Ascending aorta (tissue), 2 donors: ENCODE measurements at places on chromosomes 1 and 21. TPM values are rescaled to one million over a fixed set of nuclear protein-coding genes. Genes with fewer than 3 reads are reported as not detected.

DNA sequence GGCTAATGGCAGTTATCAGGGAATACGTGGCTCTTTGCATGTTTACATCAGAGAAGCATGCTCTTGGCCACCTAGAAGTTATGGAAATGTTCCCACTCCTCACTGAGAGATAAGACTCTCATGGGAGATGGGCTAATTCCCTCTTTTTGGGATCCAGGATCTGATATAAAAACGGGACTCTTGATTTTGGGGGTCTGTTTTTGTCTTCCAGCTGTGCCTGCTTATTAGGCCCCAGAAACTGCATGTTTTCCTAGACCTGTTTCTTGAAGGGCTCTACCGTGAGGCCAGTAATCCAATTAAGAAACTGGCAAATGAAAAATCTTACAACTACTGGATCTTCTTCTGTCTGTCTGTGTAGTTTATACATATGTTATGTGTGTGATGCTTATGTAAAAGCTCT, 47.0 kb upstream of the PTCH2 start:
- H3K27ac ChIP-seq, result no peak overlapping the region
- no peaks in the 10 kb centered on the region for H3K27me3 ChIP-seq
- H3K36me3 ChIP-seq, result no peaks in the 10 kb centered on the region
- DNase-seq, result no peak

- H3K36me3 ChIP-seq, result peaks cover 71% of the 10 kb centered on the region
- no peak overlapping the region for H3K4me3 ChIP-seq
- DNase-seq, result no peak
- peaks cover 20% of the 10 kb centered on the region for H3K4me1 ChIP-seq
Measured at GRCh38 chr1:26888231-26888630, 1.9 kb downstream of the GPN2 start.

GRCh38 chr1:70517444-70517843, 106.4 kb downstream of the CTH start:
- DNase-seq, result no peak
- no peaks in the 10 kb centered on the region for H3K36me3 ChIP-seq
- no peaks in the 10 kb centered on the region for H3K4me1 ChIP-seq
- H3K27me3 ChIP-seq, result no peaks in the 10 kb centered on the region
- H3K27ac ChIP-seq, result no peak overlapping the region

- H3K27ac ChIP-seq, result no peak overlapping the region
- no peak for DNase-seq
- no peak overlapping the region for H3K4me3 ChIP-seq
Measured at GRCh38 chr1:91345395-91346005, 59.1 kb downstream of the HFM1 start.

- no peak for DNase-seq
- H3K4me3 ChIP-seq, result no peak overlapping the region
- no peaks in the 10 kb centered on the region for H3K4me1 ChIP-seq
- H3K36me3 ChIP-seq, result no peaks in the 10 kb centered on the region
Measured at GRCh38 chr1:2000432-2000831, 3.2 kb downstream of the CFAP74 start.

DNA sequence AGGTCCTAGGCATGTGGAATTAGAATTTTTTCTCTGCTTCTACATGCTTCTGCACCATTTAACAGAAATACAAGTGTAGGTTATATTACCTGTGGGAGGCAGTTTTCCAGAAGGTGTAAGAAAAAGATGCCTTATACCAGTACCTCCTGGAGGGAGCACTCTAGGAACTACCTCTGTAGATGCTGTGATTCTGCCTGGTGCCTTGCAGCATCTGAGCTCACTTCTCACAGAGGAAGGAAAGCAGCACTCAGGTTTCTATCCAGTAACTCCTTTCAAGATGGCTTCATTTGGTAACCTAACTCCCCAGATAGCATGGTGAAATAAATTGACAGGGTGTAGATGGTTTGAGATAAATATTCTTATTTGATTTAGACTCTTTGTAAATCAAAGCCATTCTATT, 50.3 kb downstream of the GIPC2 start:
- H3K27ac ChIP-seq, result no peak overlapping the region
- no peak overlapping the region for H3K4me3 ChIP-seq
- H3K36me3 ChIP-seq, result no peaks in the 10 kb centered on the region
- DNase-seq, result no peak

DNA sequence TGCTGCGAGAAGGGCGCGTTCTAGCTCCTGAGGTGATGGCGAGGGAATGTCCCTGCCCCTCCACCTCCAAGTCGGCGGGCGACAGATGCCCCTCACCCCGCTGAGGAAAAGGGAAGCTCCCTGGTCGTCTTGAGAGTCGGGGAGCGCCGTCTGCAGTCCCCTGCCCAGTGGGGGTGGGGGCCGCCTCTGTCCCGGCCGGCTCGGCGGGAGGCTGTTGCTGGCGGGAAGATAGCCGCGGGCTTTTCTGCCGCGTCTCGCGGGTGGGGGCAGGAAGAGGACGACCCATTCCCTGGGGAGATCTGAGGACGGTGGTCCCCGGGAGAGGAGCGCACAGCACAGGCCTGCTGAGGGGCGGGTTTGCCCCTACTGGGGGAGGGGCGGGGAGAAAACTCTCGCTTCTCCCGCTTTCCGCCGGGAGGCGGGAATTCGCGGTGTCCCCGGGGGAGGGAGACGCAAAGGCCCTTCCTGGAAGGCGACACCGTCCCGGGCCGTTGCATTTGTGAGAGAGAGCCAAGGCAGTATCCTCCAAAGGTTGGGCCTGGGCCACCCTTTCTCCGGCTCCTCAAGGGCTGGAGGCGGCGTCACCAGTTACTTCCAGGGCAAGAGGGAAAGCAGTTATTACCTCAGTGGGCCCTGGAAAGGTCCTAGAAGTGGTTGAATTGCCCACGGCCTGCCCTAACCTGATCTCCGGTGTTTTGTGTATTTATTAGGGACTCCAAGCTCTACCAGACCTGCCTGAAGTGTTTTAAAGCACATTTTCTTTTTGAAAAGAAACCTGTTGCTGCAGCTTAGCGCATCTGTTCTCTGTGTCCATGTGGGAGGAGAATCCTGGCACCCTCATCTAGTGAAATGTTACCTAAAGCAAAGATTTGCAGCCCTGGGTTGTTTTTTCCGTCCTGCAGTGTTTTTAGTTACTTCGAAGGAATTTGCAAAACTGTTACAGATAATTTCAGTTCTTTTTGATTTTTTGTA, 648 bp downstream of the S100PBP start:
- DNase-seq, result peak; percentile 88
- H3K4me1 ChIP-seq, result peaks cover 11% of the 10 kb centered on the region

DNA sequence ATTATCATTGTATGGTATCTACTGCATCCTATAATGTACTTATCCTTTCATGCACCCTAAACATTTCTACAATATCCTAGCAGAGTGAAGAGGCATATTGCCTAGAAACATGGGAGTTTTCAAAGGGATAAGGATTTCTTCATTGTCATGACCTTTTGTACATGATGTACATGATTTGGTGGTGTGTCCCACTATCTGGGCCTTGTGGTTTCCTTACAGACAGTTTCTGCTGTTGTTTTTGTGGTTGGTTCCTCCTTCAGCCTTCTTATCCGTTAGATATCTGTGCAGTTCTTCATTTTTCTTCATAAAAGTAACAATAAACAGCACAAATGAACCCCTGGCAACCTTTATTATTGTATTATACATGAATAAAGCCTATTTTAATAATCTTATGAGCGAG, 70.4 kb upstream of the BACH1 start:
- H3K27ac ChIP-seq, result no peak overlapping the region
- no peak for DNase-seq
- peaks cover 2% of the 10 kb centered on the region for H3K4me1 ChIP-seq
- H3K4me3 ChIP-seq, result no peak overlapping the region
- H3K27me3 ChIP-seq, result no peaks in the 10 kb centered on the region
- no peaks in the 10 kb centered on the region for H3K36me3 ChIP-seq

DNA sequence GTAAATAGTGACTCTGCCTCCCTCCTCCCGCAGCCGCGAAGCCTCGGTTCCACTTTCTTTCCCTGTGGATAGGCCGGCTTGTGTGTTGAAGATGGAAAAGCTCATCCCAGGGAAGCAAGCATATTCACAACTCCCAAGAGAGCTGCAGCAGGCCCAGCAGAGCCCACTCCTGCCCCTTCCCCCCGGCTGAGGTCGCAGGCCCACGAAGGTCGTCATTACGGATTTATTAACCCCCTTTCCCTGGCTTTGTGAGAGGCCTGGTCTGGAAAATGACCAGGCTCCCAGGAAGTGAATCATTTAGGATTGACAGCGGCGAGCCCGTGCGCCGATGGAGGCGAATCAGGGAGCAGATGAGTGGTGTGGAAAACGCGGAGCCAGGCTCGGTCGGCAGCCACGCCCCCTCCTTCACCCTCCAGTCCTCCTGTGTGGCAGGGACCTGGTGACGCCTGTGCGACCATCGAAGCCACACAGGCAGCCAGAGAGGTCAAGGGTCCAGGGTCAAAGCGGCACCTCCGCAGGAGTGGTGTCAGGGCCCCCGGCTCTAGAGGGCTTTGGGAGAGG, 93.4 kb downstream of the PRDM16 start:
- DNase-seq, result no peak
- peaks cover 31% of the 10 kb centered on the region for H3K4me1 ChIP-seq
- H3K27ac ChIP-seq, result peak overlapping the region; percentile 79
- H3K4me3 ChIP-seq, result no peak overlapping the region
- H3K27me3 ChIP-seq, result no peaks in the 10 kb centered on the region
- no peaks in the 10 kb centered on the region for H3K36me3 ChIP-seq

DNA sequence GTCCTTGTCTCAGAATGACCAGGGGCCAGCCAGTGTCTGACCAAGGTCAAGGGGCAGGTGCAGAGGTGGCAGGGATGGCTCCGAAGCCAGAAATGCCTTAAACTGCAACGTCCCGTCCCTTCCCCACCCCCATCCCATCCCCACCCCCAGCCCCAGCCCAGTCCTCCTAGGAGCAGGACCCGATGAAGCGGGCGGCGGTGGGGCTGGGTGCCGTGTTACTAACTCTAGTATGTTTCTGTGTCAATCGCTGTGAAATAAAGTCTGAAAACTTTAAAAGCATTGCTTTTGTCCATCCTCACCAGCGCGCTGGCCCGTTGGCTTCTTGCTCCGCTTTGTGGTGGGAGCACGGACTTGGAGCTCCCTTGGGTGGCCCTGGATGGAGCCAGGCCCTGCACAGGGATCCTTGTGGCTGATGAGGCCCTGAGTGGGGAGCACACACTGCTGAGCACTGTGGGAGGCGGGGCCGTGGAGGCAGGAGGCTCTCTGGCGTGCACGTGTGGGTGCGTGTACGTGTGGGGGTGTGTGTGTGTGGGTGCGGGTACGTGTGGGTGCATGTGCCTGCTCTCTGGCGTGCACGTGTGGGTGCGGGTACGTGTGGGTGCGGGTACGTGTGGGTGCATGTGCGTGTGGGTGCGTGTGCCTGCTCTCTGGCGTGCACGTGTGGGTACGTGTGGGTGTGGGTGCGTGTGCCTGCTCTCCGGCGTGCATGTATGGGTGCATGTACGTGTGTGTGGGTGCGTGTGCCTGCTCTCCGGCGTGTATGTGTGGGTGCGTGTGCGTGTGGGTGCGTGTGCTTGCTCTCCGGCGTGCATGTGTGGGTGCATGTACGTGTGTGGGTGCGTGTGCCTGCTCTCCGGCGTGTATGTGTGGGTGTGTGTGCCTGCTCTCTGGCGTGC, 18.0 kb downstream of the RNF223 start:
- no peak overlapping the region for H3K27ac ChIP-seq
- H3K4me3 ChIP-seq, result no peak overlapping the region
- H3K4me1 ChIP-seq, result peaks cover 11% of the 10 kb centered on the region
- H3K36me3 ChIP-seq, result no peaks in the 10 kb centered on the region
- H3K27me3 ChIP-seq, result peaks cover 15% of the 10 kb centered on the region

DNA sequence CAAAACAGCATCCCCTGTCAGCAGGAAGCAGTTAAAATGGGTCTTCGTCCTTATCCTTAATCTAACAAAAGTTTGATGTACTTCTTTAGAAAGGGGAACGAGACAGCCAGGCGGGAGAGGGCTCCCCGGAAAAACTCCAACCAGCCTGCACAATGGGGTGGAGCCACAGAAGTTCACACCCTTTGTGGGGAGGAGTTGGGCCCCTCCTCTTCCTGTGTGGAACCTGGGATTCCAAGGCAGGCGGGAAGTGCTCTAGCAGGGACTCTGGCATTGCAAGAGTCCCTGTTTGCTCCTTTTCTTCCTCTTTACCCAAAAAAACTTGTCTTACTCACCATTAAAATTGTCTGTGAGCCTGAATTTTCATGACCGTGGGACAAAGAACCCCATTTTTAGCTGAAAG, 47.7 kb downstream of the FCRL5 start:
- no peak for DNase-seq
- H3K27me3 ChIP-seq, result no peaks in the 10 kb centered on the region
- no peak overlapping the region for H3K4me3 ChIP-seq
- H3K27ac ChIP-seq, result no peak overlapping the region
- no peaks in the 10 kb centered on the region for H3K4me1 ChIP-seq

DNA sequence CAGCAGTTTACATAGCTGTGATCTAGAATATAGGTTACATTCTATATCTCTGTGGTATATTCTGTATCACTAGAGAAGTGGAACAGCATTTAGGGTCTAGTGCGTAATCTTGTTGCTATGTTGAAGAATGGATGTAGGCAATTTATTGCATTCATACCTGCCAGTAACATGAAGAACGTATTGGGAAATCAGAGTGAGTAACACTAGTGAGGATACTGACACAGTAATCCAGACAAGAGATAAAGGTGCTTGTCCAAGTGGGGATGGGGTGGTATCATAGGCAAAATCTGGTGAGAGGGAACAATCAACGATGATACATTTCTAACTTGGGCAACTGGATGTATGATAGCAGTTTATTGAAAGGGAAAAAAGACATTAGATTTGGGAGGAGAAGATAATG, 9.8 kb downstream of the PPP2R5A start:
- no peaks in the 10 kb centered on the region for H3K27me3 ChIP-seq
- H3K36me3 ChIP-seq, result no peaks in the 10 kb centered on the region
- no peak overlapping the region for H3K4me3 ChIP-seq
- DNase-seq, result no peak

- DNase-seq, result no peak
- no peak overlapping the region for H3K4me3 ChIP-seq
- H3K27ac ChIP-seq, result no peak overlapping the region
- no peaks in the 10 kb centered on the region for H3K36me3 ChIP-seq
Measured at GRCh38 chr1:21594935-21595897, 73.9 kb downstream of the RAP1GAP start.

- H3K4me3 ChIP-seq, result peak overlapping the region; percentile 28
- no peak for DNase-seq
- H3K27me3 ChIP-seq, result no peaks in the 10 kb centered on the region
- H3K4me1 ChIP-seq, result peaks cover 28% of the 10 kb centered on the region
- H3K36me3 ChIP-seq, result no peaks in the 10 kb centered on the region
Measured at GRCh38 chr1:30085811-30086770, 637.3 kb downstream of the MATN1 start.

GRCh38 chr1:243964915-243965314, 86.2 kb upstream of the ZBTB18 start:
- H3K27me3 ChIP-seq, result no peaks in the 10 kb centered on the region
- no peak overlapping the region for H3K27ac ChIP-seq
- H3K4me3 ChIP-seq, result no peak overlapping the region
- no peaks in the 10 kb centered on the region for H3K4me1 ChIP-seq
- DNase-seq, result no peak
- no peaks in the 10 kb centered on the region for H3K36me3 ChIP-seq

MLLT11 gene
- total RNA-seq, result 3.6 TPM

MANEAL gene
- 0.43 TPM for total RNA-seq

PGLYRP4 gene
- total RNA-seq, result not detected

DYNLT5 gene
- 1.2 TPM for total RNA-seq

C1orf167 gene
- not detected for total RNA-seq

OTUD3 gene
- 1.9 TPM for total RNA-seq

IL10 gene
- 1.6 TPM for total RNA-seq

CNR2 gene
- not detected for total RNA-seq
